ENCODE measurements at places on chromosomes 7 and 10.

- no peak for DNase-seq
These were observed 253.5 kb downstream of the NSUN6 start for GRCh38 chr10:18397906-18398305.

DNA sequence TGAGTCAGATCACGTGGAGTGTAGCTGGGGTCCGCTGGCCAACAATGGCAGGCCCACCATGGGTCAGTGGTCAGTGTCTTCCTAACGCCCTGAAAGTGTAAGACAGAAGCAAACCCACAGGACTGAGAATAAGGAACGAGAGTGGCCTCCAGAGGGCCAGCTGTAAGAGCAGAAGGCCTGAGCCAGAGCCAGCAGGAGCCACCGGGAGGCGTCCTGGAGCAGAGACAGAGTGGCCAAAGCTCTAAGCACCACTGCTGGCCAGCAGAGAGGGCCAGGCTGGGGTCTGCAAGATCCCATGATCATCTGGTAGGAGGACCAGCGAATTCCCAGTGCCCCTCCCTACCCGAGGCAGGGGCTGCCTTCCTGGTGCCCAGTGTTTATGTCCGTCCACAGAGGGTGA lies 9.2 kb downstream of the CCDC201 start:
- DNase-seq, result no peak

DNA sequence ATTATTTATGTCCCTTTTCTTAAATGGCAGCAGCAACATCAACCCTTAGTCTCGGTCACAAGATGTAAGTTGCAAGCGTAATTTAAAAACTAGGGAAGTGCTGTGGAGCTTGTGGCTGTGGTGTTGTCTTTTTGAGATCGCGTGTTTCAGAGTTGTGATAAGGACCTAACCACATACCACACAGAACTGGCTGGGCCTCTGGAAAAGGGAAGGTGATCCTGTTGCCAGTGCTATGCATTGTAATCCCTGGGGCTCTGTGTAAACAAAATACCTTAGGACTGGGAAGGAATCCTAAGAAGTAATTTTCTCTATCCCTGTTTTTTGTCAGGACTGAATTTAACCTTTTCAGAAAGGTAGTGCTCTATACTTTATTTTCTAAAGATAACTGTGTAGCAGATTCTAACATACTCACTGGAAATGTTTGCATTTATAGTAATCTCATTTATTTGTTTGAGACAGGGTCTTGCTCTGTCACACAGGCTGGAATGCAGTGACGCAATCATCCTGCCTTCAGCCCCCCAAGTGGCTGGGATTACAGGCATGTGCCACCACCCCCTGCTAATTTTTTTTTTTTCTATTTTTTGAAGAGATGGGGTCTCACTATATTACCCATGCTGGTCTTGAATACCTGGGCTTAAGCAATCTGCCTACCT lies 60.4 kb downstream of the INPP5F start:
- no peak for DNase-seq

- no peak for DNase-seq
These were observed 2.4 kb downstream of the FAS start for GRCh38 chr10:88992921-88993524.

- no peak for DNase-seq
These were observed 11.5 kb downstream of the NPFFR1 start for GRCh38 chr10:70271996-70272924.

- no peak for DNase-seq
These were observed 5.9 kb upstream of the ITGA8 start for GRCh38 chr10:15725603-15726002.
